ENCODE measurements at places on chromosomes 4 and X.

- DNase-seq, result no peak
Measured at GRCh38 chr4:182683661-182684060, 233.5 kb downstream of the DCTD start.

DNA sequence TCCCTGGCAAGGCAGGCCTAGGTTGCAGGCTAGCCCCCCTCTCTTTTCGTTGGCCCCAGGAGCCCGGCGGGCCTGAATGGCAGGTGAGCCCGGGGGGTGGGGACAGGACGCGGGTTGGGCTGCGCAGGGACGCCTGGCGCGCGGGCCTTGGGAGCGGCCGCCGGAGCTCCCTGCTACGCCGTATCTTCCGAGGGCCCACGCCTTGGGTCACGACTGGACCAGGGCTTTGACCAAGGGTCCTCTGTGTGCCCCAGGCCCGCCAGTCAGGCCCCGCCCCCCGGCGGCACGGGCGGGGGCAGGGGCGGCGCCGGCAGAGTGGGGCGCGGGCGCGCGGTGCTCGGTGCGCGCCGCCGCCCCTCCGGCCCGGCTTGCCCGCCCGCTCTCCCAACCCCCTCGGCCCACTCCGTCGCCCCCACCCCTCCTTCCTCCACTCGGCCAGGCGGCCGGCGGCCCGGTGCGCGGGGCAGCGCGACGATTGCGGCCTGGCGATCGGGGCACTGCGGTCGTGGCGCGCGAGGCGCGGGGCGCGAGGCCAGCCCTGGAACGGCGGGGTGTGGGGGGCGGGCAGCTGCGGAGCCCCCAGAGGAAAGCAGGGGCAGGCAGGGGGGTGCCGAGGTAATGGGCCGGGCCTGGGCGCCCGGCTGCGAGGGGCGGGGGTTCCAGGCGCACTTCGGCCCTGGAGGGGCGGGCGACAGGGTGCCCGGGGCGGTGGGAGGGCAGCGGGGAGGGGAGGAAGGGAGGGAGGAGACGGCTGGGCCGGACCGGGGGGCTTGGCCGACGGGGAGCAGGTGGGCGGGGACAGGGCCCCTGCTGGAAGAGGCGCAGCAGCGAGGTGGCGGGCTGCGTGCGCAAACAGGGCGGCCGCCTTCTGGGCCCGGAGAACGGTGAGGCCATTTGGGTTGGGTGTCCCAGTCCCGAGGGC, at the start of gene PRRG3:
TSS of gene PRRG3 (plus strand) at position 798 of the 922 bp plus-strand sequence. CDS start 3,357 bp downstream, outside the sequence.
- DNase-seq, result no peak

DNA sequence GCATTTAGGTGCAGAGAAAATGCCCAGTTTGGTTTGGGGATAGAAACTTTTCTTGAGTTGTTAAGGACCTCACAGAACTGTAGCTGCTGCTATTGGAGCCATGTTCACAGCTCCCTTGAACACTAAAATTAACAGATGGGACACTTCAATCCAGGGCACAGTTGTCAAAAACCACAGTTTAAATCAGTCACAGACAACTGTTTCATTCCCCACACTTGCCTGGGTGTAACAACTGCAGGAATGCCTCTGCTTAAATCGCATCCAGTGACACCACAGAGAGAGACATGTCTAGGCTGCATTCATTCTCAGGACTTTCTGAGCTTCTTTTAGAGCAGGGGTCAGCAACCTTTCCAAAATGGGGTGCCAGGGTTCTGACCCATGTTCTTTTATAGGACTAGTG, 12.7 kb upstream of the CAPN6 start:
- DNase-seq, result no peak

- DNase-seq, result no peak
Measured at GRCh38 chr4:188374871-188375270, 235.6 kb downstream of the TRIML1 start.

DNA sequence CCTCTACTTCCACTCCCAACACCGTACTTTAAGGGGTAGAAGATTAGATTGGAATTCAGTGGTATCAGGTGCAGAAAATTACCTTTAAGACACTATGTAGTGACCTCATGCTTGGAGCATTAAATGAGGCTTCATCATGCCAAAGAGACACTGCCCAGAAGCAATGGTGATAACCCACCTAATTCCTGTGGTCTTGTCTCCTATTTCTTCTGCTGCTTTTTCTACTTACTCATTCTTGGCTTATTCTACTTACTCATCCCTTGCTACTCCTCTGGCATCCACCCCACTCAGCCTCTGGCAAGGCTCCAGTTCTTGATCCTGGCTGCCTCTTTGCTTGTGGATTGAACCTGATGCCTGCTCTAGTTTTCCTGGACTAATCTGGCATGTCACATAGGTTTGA, 62.3 kb upstream of the ADAMTS3 start:
- no peak for DNase-seq

All from activated CD8-positive, alpha-beta memory T cell treated with anti-CD3 and anti-CD28 coated beads for 4 hours (primary cell).